ENCODE measurements at places on chromosomes 4 and X.

DNA sequence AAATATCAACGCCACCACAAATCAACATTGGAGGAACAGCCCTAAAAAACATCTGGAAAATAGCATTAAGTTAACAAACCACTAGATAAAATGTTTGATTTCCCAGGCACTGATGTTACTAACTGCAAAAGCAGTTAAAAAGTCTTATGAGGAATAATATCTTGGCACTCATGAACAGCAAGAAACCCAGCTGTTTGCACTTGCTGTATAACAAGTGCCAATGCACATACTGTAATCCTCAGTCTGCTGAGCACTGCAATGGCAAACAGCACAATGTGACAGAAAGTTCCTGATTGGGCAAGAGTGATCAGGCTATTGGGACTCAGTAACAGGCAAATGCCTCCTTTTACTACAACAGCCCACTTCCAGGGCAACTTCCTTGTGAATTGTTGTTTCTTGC, 20.8 kb upstream of the SEC24B start:
- no peak for DNase-seq

GRCh38 chr4:112352736-112353135, 55.6 kb downstream of the ALPK1 start:
- no peak for DNase-seq

DNA sequence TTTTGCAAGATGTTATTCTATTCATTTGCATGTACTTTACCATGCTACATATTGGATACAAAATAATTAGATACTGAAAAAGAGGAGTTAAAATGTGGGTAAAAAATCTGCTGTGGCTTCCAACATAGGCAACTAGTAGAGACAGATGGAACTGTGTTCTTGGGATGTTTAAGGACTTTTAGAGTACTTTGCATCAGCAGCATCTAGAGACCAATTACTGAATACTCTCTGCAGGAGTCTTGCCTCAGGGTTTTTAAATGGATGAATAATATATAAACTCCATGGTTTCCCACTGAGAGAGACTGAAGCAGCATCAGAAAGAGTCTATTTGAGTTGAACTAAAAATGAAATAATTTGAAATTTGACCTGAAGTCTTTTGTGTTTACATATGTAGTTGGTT, 676.7 kb downstream of the GALNTL6 start:
- DNase-seq = no peak

- DNase-seq = no peak
Observed at GRCh38 chrX:141279476-141279875, 37.2 kb upstream of the SPANXC start.

DNA sequence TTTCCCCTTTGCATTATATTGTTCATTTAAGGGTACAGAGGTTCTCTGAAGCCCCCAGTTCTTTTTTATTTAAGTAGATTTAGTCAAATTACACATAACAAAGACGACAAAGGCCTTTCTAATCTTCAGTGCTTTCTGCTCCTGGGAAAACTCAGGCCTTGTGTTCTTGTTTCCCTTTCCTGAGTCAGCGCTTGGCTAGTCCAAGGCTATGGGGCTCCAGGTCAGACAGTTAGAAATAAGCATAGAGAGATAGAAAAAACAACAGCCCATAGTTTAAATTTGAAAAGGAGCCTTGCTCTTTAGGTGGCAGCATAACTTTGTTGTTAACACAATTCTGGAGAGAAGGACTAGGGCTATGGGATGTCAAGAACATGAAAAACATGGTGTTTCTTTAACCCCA, 97.3 kb downstream of the PPP1R2C start:
- DNase-seq = no peak

GRCh38 chr4:38672397-38673129, 8.6 kb downstream of the KLF3 start:
- no peak for DNase-seq

DNA sequence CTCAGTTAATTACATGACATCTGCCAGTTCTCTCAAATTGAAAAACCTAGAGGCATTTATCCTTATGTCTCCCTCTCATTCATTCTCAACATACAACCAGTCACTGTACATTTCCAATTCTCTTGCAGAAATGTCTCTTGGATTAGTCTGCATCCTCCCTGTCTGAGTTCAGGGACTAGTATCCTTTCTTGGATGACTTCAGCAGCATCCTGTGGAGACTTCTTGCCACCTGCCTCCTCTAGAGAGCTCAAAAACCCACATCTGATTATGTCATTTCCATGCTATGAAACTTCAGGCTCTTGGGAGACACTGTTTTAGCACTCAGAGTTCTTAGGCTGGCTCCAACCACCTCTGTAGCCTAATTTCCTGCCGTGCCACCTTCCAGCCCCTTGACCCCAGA, 515.1 kb upstream of the DIPK2B start:
- no peak for DNase-seq

DNA sequence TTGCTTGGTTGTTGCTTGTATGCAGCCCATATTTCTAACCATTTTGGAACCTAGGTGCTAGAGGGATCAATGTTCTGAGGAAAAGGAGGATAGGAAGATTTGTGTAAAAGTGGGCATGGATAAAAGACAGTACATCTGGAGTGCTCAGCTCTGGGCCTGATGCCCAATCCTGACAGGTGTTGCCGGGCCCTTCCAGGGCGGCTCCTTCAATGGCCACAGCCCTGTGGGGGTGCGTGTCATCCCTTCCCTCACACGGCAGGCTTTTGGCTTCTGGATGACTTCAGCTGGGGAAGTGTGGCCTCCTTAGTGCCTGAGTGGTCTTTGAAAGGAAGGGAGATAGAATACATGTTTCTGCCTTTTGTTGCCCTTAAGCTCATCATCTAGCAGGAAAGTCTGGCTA, 47.2 kb downstream of the NELFA start:
- DNase-seq = no peak

GRCh38 chr4:102564399-102565059, 63.4 kb downstream of the NFKB1 start:
- peak; percentile 45 for DNase-seq

- DNase-seq = no peak
Observed at GRCh38 chr4:169167957-169168858, 102.5 kb downstream of the SH3RF1 start.

DNA sequence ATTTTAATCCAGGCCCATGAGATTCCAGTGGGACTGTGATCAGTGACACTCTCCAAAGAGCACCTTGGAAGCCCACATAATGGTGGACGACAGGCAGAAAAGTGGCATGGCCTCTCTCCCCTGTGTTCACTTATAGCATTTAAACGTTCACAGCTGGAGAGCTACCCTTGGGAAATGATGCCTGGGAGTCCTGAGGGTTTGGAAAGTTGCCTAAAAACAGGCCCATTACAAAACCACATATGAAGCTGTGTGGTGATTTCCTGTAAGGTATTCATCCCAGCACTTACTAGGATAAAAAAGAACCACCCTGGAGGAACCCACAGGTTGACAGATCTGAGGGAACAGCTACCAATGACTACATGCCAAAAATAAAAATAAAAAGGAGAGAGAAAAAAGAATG, 193.2 kb downstream of the RASL11B start:
- no peak for DNase-seq

GRCh38 chr4:38803833-38804653, 548 bp downstream of the TLR1 start:
- DNase-seq = peak; percentile 19

DNA sequence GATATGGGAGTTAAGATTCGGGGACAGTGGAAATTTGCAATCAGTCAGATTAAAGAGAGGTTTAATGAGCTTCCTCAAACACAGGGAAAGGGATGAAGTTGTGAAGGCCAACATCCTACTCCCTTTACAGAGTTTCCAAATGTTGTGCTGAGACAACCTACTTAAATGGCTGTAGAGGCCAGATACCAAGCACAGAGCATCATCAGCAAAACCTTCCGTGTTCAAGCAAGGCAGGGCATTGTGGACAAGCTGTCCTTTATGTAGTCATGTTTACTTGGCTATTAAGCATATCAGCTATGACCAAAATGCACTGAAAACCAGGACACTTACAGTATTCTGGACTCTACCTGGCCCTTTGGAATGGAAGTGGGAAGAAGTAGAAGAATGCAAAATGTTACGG, 197.3 kb downstream of the DMD start:
- no peak for DNase-seq
